NCI-H1436 treated with DMSO at 0.1 percent for 48 hours (cell line): ENCODE measurements at places on chromosomes 3 and 15.

- DNase-seq: no peak
Observed at GRCh38 chr15:62850318-62850717, 192.2 kb upstream of the TPM1 start.

- no peak for DNase-seq
Observed at GRCh38 chr3:126317029-126317996, 39.9 kb downstream of the KLF15 start.

- no peak for DNase-seq
Observed at GRCh38 chr3:99690761-99691369, 52.5 kb downstream of the COL8A1 start.

- DNase-seq: no peak
Observed at GRCh38 chr3:89260721-89261120, 153.3 kb downstream of the EPHA3 start.

DNA sequence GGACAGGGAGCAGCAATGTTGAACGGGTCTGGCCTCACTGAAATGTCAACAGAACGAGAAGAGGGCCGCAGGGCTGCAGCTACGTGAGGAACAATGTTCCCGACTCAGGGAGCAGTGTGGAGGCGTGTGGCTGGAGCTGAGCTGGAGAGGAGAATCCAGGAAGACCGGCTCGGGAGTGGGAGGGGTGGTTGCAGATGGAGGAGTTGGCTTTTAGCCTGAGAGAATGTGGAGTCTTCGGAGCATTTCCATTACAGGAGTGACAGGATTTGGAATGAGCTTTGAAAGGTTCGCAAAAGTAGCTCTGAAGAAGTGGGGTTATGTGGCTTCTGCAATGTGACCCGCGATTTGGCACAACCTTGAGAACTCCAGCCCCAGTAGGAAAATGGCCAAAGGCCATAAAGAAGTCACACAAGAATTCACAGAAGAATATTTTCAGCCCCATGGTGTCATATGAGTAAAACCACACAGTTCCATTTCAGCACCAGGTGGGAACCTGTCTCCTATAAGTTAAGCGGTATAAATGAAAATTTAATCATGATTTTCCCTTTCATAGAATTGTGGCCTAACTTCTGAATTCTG, 78.8 kb upstream of the NSMCE3 start:
- no peak for DNase-seq

GRCh38 chr3:106534206-106534605, 665.4 kb upstream of the CBLB start:
- no peak for DNase-seq

DNA sequence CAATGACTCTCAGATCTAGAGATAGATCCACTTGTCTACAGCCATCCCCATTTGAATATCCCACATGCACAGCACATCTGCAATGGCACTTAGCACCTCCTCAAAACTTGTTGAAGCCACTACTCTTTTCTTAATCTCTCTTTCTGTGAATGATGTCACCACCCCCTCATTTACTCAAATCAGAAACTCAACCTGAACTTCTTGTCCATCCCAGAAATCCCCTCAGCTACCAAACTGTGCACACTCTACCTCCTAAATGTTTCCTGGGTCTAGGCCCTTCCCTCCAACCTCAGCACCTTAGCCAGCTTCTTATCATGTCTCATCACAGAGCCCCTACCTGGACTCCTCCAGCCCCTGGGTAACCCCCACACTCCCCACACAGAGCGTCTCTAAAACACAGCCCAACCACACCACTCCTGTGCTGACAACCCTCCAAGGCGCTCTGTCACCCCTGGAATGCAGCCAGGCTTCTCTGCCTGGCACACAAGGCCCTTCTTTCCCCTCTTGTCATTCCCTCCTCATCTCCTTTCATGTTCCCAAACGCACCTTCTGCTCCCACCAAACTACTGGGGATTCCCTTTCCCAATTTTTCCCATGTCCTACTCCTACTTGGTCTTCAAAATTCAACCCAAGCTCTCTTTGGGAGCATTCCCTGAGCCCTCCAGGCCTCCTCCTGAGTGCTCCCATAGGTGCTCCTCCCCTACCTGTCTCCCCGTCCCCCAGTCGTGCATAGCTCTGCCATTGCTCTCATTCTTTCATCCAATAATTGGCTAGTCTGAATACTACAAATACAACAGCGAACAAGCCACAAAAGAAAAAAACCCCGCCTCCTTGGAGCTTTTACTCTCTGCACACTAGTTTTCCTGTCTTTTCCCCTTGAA, 39.8 kb upstream of the ZBTB38 start:
- no peak for DNase-seq

- DNase-seq: no peak
Observed at GRCh38 chr15:50907601-50908208, 778 bp upstream of the AP4E1 start.

DNA sequence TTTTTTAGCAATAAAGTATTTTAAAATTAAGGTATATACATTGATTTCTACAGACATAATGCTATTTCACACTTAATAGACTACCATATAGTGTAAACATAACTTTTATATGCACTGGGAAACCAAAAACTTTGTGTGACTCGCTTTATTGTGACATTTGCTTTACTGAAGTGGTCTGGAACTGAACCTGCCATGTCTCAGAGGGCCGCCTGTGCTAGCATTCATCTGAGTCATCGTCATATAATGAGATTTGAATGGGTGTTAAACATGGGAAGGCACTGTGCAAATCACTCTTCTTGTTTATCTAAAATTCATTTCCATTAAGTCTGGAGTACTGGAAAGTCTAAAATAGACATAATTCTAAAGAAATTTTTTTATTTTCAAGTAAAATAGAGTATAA, 12.9 kb downstream of the EIF2AK4 start:
- no peak for DNase-seq

DNA sequence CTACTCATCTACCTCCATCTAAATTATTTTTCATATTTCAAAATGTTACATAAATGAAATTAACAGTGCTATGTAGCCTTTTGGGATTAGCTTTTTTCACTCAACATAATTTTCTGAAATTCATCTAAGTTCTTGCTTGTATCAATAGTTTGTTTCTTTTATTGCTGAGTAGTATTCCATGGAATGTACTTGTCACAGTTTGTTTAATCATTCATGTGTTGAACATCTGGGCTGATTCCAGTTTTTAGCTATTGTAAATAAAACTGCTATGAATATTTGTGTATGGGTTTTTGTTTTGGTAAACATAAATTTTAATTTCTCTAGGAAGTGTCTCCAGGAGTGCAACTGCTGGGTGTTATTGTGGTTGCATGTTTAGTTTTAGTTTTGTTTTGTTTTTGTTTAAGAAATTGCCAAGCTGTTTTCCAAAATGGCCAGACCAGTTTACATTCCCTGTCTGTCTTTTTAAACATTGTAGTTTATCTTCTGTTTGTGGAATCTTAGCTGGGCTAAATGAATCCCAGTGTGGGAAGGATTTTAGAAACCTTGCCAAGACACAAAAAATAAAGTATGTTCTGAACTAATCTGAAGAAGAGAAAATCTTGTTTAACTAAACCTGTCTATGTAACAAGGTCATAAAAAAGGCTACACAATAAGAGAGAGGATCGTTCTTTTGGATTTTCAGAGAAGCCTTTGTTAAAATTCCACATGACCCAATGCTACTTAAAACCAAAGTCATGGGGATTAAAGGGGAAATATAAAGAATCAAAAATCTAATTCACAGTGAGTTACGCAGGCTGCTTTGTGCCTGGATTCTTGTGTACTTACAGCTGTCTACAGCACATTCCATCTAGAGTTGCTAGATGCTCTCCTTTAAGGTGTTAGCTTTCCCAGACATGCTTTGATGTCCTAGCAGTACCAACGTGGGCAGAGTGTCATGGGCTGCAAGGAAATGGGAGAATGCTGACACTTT, 129.2 kb upstream of the SUCLG2 start:
- DNase-seq: no peak

GRCh38 chr3:189898559-189899153, 222.0 kb downstream of the P3H2 start:
- no peak for DNase-seq

- DNase-seq: no peak
Observed at GRCh38 chr15:31457631-31458526, 131.2 kb downstream of the KLF13 start.

DNA sequence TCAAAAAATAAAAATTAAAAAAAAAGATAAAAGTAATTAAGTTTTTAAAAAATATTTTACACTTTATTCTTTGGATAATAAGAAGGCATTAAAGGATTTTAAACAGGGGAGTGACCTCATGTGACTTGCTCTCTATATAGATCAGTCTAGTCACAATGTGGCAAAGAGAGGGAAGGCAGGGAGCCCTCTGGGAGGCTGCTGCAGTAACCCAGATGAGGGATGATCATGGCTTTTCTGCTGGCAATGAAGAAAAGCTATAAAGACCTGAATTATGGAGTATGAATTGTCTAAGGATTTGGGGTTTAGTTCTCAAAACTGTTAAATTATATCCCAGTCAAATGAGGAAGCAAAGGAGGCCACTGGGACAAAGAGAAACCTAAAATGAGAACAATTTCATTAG, 58.1 kb downstream of the SUMF1 start:
- DNase-seq: no peak

GRCh38 chr3:124926426-124927101, 8.0 kb downstream of the MUC13 start:
- no peak for DNase-seq

- no peak for DNase-seq
Observed at GRCh38 chr3:26102376-26102775, 312.5 kb downstream of the OXSM start.

DNA sequence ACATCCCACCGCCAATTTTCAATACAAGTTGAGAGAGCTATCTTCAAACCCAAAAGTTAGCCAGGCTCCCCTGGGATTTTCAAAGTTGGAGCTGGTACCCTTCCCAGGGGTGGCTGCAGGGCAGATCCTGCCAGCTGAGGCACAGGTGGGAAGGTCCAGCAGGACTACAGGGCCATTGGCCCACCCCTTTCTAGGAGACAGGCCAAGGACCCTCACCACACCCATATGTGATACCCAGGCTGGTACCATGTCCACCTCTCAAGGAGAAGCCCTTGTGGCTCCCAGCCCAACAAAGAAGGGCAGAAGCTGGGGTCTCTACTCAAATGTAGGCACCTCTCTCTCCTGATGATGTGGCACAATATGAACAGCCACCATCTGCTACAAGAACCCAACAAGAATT, 8.0 kb downstream of the POC1A start:
- DNase-seq: no peak
